ENCODE measurements at places on chromosomes 3 and 15. TPM values are rescaled to one million over a fixed set of nuclear protein-coding genes. Genes with fewer than 3 reads are reported as not detected.

DNA sequence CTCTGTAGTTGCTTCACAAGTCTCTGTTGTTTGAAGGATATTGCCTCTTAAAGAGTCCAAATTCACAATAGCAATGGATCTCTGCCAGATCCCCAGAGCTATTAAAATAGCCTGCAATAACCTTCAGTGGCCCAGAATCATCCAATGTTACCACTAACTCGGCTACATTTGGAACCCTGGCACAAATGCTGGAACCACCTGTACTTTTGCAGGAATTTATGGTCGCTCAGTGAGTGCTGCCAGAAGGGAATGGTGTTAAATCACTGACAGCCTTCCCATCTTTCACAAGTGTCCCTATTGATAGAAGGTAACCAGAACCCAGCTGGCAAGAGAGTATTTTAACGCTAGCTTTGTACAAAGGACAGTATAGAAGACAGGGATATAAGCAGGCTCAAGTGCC, 298.8 kb upstream of the PLSCR5 start:
- no peak for DNase-seq

GRCh38 chr3:132730891-132731580, 8.8 kb upstream of the NPHP3 start:
- DNase-seq: no peak

GRCh38 chr15:38211811-38212210, 40.8 kb upstream of the SPRED1 start:
- no peak for DNase-seq

DNA sequence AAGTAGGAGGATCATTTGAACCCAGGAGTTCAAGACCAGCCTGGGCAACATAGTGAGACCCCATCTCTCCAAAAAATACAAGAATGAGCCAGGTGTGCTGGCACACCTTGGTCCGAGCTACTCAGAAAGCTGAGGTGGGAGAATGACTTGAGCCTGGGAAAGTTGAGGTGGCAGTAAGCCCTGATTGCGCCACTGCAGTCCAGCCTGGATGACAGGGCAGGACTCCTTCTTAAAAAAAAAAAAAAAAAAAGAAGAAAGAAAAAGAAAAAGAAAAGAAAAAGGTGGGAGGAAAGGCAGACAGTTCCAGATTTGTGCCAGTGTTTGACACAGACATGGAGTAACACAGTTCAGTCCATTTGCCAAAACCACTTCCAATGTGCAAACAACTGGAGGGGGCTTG, 75.7 kb downstream of the ATP10A start:
- no peak for DNase-seq

Gene RSRC1
- 43.8 TPM for total RNA-seq

Data from activated CD4-positive, alpha-beta memory T cell treated with anti-CD3 and anti-CD28 coated beads for 36 hours (primary cell).